H7 (cell line): ENCODE measurements at places on chromosomes 1 and 21. TPM values are rescaled to one million over a fixed set of nuclear protein-coding genes. Genes with fewer than 3 reads are reported as not detected.
A peak's percentile ranks its signal among the peaks of the same experiment; 100 is the strongest.

TRNAU1AP gene
- total RNA-seq, result 35.3 and 37.1 TPM in 2 replicates

BMP8A gene
- total RNA-seq, result 0.07 and 0.81 TPM in 2 replicates

GRCh38 chr1:159436469-159436868 lies 3.1 kb upstream of the OR10J1 start:
- no peak for DNase-seq

LRRC39 gene
- total RNA-seq, result 0.44 and 0.52 TPM in 2 replicates

DNA sequence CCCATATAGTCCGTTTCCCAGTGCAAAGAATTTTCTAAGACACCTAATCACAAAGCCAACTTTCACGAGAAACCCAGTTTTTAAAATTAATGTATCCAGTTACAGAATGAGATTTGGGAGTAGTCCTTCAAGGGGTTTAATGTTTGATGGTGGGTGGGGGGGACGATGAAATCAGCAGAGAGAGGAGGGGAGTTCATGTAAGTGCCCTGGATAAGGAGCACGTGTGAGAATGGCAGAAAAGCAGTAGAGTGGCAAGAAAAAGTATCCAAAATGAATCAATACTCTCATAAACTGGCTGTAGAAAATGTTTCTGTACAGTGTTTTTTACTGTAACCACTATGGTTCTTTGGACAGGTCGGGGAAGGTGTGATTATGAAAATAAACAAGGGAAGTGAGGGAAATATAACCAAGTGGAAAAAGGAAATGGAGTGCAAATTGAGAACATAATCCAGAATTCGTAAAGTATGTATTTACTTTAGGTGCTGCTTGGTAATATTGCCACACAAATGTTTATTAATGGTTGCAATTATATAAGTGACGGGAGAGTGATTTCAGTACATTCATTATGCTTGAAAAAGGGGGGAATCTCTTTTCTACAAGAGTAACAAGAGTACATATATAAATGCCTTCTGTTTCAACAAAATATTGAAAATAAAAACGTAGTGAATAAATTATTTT lies 118.7 kb upstream of the RRP15 start:
- peak; percentile 8 for DNase-seq

DNA sequence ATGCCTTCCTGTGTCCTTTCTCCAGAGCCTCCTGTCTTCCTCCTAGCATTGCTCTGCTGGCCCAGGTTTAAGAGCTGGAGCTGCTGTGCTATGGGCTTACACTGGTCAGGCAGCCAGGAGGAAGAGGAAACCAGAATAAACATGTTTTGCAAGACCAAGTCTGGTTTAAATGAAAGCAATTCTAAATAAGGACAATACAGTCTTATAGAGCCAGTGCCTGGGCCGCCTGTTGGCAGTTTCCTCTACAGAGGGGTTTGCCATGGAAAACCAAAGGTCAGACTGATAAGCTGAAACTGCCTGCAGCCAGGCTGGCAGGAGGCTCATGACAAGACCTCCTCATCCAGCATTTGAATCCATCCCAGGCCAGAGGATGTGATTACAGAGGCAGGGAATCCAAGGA lies 92.9 kb upstream of the FGGY start:
- DNase-seq, result no peak

DNA sequence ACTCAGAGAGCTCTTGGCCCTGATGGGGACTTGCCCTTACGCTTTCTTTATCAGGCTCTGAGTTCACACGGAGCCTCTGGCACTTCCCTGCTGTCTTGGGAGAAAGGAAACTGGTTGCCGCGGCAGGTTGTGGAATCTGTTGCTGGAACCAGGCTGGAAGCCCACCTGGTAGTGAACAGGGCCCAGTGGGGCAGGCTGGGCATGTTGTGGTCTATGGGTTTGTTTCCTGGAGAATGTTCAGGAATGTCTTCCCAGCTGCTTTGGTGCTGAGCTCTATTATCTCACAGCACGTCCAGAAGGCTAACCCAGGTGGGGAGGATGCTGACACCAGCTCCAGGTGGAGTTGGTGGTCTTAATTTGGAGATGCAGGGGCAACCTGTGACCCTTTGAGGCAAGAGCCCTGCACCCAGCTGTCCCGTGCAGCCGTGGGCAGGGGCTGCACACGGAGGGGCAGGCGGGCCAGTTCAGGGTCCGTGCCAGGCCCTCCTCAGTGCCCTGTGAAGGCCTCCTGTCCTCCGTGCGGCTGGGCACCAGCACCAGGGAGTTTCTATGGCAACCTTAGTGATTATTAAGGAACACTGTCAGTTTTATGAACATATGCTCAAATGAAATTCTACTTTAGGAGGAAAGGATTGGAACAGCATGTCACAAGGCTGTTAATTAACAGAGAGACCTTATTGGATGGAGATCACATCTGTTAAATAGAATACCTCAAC lies 33.3 kb upstream of the TDRD10 start:
- DNase-seq, result no peak

DNA sequence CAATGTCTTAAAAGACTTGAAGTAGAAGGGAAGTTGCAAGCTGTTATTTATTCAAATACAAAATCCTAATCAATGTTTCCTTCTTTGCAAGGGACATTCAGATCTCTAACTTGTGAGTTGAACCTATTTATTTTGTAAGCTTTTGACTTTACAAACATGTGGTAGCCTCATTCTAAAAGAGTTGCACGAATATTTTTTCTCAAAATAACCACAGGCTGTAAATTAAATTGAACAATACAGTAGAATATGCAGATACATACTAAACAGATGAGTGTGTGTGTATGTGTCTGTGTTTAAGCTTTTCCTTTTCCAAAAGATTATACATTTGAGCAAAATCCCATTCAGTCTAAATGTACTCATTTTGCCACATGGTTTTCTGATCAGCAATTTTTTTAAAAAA lies 4.8 kb upstream of the DYNLT5 start:
- DNase-seq, result no peak

DNA sequence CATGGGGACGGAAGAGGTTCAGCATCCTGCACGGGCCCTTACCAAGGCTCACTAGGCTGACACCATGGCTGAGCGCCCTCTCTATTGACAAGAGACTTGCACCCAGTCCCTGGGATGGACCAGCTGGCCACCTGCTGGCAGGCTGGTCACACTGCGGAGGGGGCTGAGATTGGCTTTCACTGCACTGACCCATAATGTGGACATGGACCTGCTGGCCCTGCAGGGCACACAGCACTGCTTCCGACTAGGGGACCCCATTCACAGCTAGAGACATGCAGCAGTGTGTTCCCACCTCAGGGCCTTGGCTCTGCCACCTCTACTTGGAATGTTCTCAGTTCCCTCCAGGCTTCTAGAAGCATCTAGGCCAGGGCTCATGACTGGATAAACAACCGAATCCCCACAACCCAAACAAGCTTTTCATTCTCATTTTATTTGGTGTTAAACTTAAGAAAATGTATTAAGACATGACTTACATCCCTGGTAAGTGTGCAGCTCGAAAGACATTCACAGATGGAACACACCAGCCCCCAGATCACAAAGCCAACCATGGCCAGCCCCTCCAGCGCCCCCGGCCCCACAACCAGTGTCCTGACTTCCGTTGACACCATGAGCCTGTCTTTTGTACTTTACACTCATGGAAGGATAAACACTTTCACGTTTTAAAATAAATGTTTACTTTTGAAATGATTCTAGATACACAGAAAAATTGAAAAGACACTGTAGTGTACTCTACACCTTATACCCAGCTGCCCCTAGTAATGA lies 9.3 kb upstream of the SRARP start:
- DNase-seq, result peak; percentile 78

- no peak for DNase-seq
Measured at GRCh38 chr1:230986976-230987375, 8.1 kb downstream of the ARV1 start.

CCDC185 gene
- total RNA-seq, result not detected in 2 replicates

LMX1A gene
- 0.59 and 1.5 TPM in 2 replicates for total RNA-seq

- DNase-seq, result no peak
Measured at GRCh38 chr1:188426561-188426960, 1597.8 kb downstream of the PLA2G4A start.

GRCh38 chr1:231446138-231446537 lies 24.1 kb upstream of the EGLN1 start:
- no peak for DNase-seq

APOBEC4 gene
- not detected in 2 replicates for total RNA-seq

ARHGEF16 gene
- 34.7 and 45.8 TPM in 2 replicates for total RNA-seq

DNA sequence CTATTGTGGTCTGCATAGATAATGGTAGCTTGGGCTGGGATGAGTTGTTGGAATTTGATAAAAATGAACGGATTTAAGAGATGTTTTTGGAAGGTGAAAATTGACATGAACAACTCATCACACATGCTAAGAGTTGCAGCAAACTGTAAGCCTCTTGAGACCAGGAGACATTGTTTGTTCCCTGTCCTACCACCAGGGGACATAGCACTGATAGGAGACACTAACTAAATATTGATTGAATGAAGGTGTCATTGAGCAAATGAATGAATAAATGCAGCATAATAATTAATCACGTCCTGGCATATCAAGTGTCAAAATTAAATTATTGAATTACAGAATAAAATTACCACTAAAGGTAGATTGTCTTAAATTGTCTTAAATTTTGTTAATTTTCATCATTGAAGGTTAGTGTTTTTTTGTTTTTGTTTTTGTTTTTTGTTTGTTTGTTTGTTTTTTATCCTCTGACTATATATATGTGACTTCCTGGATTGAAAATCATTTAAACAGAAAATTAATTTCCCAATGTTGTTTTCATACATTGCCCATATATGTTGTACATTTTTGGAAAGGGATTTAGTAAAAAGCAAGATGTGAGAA lies 285.3 kb upstream of the C1orf105 start:
- no peak for DNase-seq

GRCh38 chr1:20058531-20058930 lies 11.5 kb upstream of the PLA2G5 start:
- no peak for DNase-seq

EDN2 gene
- 0.55 and 0.81 TPM in 2 replicates for total RNA-seq

DNA sequence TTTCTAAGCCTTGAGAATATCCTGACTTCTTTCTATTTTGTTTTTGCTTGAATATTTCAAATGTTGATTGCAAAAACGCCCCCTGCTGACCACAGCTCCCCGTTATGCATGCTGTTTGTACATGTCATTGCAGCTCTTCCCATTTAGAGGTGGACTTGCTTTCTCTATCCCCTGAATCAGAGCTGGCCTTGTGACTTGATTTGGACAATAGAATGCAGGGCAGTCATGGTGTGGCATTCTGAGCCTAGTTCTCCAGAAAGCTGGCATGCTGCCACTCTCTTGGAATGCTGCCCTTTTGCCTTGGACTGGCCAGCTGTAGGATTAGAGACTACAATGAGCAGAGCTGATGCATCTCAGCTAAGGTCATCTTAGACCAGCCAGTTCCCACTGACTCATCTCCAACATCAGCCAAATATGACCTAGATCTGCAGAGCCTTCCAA lies 1561.5 kb downstream of the MRPL39 start:
- no peak for DNase-seq

DNA sequence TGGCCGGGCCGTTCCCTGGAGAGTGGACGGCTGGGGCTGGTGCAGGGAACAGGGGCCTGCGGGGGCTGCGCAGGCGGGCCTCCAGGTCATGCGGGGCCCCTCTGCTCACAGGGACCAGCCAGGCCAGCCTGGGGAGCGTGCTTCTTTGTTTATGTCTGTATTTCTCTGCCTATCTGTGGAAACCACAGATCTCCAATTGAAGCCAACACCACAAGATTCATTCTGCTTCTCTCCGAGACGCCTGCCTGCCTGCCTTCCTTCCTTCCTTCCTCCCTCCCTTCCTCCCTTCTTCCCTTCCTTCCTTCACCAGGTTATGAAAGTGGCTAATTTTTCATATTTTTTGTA lies 39.9 kb upstream of the HMGN1 start:
- DNase-seq, result no peak

- no peak for DNase-seq
Measured at GRCh38 chr1:27435566-27436203, 43.3 kb downstream of the GPR3 start.

DNA sequence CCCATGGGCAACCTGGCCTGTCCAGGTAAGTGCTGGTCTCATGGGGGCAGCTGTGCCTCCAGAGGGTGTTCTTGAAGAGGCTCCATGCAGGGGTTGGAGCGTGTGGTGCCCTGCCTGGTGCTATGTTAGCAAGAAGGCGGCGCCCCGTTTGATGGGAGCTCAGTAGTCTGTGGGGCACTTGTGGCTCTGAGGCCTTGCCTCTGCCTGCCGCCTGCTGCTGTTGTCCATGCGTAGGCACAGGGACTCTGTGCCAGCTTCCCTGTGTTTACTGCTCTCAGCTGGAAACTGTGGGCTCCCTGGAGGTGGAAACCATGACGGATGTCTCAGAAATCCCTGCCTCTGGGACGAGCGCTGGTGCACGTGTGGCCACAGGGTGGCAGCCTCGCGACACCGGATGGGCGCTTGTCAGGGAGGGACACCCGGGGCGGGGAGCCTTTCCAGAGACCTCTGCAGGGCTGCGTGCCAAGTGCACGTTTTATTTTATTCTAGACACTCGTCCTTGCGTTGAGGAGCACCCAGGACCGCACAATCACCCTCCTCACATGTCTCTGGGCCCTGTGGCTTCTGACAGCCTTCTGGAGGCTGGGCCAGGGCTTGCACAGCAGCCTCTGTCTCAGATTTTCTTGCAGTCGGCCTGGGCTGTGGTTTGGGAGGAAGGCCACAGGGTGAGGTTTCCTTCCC lies 27.1 kb downstream of the SNAP47 start:
- peak; percentile 99 for DNase-seq

FMO5 gene
- total RNA-seq, result 5.0 and 6.3 TPM in 2 replicates

- DNase-seq, result peak; percentile 63
Measured at GRCh38 chr1:157092831-157093230, 6.8 kb downstream of the ETV3L start.

C4BPA gene
- not detected in 2 replicates for total RNA-seq

GRCh38 chr1:81982523-81982922 lies 181.8 kb downstream of the ADGRL2 start:
- no peak for DNase-seq

GRCh38 chr1:58854576-58854975 lies 70.7 kb upstream of the JUN start:
- no peak for DNase-seq

ODF2L gene
- total RNA-seq, result 14.8 and 44.4 TPM in 2 replicates

HSD11B1 gene
- not detected in 2 replicates for total RNA-seq

C1orf216 gene
- 11.9 and 13.5 TPM in 2 replicates for total RNA-seq

UBASH3A gene
- total RNA-seq, result not detected in 2 replicates

DNA sequence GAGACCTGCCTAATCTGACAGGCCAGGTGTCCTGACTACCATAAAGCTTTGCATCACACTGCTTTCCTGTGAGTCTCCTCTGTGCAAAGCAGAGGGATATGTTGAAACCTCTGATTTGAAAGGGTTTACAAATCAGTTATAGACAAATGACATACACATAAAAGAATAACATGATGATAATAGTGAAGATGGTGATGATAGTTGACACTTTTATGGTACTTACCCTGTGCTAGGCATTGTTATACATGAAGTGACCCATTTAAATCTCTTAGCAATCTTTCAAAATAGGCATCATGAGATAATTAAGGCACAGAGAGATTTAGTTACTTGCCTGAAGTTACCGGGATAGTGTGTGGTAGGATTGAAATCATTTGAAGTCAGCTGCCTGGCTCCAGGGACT lies 34.1 kb upstream of the PKN2 start:
- DNase-seq, result no peak
